ENCODE measurements at places on chromosomes 13 and 19.

GRCh38 chr19:40163541-40164129, 27.6 kb upstream of the MAP3K10 start:
- DNase-seq: no peak

DNA sequence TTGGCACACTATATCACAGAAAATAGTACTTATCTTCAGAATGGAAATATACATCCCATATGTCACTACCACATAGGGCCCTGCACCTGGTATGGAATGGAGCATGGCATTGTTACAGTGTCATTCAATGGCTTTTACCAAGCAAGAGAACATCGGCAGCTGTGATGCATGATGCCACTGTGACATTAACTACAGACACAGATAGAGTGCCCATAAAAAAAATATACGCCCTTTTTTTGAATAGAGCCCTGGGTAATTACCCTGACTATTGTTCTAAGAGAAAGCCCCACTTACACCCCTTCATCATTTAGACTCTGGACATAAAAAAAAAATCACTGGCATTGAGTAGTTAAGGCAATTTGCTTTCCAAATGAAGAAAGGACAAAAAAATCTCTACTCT, 320.3 kb downstream of the DNAJC15 start:
- no peak for DNase-seq

- no peak for DNase-seq
These were observed 16.9 kb downstream of the KCTD15 start for GRCh38 chr19:33813391-33814101.

GRCh38 chr19:45243144-45243732, 2.0 kb downstream of the EXOC3L2 start:
- no peak for DNase-seq

DNA sequence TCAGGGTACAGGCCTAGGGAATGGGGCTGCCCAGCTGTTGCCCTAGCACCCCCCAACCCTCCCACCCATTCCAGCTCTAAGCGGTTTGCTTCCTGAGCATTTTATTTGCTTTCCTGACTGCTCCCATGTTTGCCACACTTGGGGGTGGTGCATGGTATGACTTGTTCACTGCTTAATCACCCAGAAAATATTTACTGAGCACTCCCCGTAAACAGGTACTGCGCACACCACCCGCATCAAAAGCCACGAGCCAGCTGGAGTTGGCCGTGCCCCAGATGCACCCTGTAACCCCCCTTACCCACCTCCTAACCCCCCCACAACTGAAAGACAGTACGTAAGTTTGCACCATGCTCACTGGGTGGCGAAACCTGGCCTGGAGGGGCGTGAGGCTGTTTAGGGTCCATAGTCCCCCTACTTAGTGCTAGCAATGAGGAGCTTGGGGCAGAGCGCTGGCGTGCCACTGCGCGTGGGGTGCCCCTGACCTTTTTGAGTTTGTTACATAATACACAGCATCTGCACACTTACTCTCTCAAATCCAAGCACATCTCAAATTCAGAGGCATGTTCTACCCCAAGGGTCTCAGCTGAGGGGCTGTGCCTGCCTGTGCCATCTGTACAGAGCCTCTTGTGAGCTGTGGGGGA, 29.8 kb downstream of the DPF1 start:
- peak; percentile 90 for DNase-seq

DNA sequence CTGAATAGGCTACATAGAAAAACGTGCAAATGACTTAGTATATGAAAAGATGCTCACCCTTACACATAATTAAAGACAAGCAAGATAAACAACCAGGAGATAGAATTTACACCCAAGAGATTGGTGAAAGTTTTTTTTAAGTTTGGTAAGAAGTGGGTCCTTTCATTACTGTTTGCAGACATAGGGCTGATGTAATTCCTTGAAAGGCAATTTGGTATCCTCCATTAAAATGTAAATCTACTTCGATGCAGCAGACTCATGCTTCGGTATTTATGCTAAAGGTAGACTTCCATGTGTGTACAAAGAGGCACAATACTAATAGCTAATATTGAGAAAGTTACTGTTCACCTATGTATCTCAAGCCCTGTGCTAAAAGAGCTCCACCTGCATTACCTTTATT, 33.5 kb downstream of the CNMD start:
- no peak for DNase-seq

GRCh38 chr13:93001866-93002461, 224.6 kb upstream of the GPC6 start:
- no peak for DNase-seq

- no peak for DNase-seq
These were observed 79.4 kb downstream of the MAP4K1 start for GRCh38 chr19:38538386-38538785.

GRCh38 chr13:51276636-51277035, 54.4 kb downstream of the FAM124A start:
- DNase-seq: no peak

DNA sequence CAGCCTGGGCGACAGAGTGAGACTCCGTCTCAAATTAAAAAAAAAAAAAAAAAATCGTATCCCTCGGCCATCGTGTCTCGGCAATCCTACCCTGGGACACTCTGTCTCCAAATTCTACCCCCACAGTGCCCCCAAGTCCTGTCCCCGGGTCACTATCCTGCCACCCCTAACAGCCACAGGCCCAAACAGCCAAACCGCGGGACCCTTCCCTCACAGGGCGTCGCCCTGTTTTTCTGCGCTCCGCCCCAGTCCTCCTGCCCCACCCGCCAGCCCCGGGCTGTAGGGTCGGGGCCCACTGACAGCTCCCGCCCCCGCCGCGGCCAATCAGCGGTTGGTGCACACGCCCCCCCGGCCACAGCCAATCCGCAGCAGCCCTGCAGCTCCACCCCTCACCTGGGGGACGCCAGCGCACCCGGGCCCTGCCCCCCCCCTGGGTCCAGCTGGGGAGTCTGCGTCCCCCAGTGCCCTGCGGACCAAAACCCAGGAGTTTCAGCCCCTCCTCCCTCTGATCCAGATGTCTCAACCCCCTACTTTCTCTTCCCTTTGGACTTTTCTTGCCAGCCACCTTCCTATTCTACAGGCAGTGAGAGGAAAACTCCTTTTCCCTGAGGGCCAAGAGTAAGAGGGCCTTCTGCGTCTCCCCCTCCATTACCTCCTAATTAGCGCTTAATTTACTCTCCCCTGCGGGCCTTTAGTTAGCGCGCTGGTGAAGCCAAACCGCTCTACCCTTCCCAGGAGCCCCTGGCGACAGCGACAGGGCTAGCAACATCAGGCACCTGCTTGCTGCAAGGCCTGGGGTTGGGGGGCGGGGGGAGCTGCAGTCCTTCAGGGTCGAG, 1.5 kb upstream of the BCAT2 start:
- DNase-seq: peak; percentile 88

GRCh38 chr13:25762795-25763377, 288.9 kb downstream of the SHISA2 start:
- DNase-seq: no peak

- DNase-seq: no peak
These were observed 6.0 kb downstream of the GPI start for GRCh38 chr19:34370983-34371382.

DNA sequence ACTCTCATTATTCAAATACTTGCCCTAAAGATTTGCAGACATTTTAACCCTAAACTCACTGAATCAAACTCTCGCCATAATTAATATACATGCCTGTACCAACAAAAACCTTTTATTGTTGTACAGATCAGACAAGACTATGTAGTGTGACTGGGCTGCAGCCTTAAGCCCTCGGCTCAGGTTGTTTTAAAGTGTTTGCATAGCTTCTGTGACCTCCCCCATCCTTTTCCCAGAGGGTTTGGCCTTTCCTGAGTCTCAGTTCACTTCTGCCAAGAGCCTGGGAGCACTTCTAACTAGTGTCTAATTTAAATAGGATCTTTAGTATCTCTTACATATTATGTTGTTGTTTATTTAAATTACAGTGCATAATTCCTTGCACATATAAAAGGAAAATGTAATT, 158.2 kb downstream of the HS6ST3 start:
- no peak for DNase-seq

GRCh38 chr19:35164418-35164817, 9.9 kb downstream of the FXYD5 start:
- no peak for DNase-seq

DNA sequence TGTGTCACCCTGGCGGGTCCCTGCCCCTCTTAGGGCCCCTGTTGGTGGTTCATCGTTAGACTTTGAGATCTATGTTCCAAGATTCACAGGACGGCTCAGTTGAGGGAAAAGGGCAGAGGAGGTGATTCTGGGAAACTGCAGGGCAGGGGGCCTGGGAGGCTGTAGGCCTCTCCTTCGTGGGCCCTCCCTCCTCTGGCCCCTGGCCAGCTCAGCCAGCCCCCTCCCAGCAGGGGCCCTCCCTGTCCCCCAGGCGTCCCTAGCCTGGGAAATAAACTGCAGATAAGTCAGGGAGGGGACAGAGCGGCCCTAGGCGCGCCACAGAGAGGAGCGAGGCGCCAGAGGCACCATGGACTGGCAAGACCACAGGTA, 6.5 kb downstream of the HIF3A start:
- DNase-seq: no peak

- DNase-seq: no peak
These were observed 1022.0 kb downstream of the EFNB2 start for GRCh38 chr13:105513448-105513847.

DNA sequence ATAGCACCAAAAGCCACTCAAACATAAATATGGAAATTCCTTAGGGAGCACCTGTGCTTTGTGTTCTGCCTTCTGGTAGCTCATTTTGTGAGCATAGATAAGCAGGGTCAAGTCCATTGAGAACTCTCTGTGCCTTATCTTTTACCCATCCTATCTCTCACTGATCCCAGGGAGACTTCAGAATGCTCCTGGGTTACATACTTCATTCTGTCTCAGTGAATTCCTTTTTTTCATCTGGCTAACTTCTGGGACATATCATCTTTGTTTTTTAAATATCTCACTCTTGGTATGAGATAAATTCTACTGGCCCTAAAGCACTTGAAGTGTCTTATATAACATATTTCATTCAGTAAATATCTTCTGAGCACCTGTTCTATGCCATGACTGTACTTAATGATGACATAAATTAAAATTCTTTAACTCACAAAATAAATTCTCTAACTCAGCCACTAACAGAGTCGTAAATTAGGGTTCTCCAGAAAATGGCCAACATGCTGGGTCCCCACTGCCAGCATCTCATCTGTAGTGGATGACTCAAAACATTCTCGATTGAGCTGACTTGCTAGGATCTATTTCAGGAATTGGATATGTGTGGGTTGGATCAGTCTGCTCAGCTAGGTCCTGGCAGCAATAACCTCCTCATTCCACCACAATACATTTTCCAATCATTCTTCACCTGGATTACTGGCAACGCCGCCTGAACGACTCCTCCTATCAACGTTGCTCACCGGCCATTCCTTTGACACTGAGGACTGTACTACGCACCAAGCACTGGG, 170.2 kb downstream of the FOXO1 start:
- DNase-seq: no peak

GRCh38 chr13:79988573-79988972, 352.4 kb downstream of the SPRY2 start:
- no peak for DNase-seq

GRCh38 chr19:30085394-30085793, 143.4 kb downstream of the URI1 start:
- DNase-seq: no peak

- DNase-seq: no peak
These were observed 66.9 kb upstream of the TM9SF2 start for GRCh38 chr13:99434258-99434788.

- DNase-seq: no peak
These were observed 1.5 kb upstream of the C5AR2 start for GRCh38 chr19:47330466-47330869.

GRCh38 chr19:50854636-50855410, at the start of gene KLK3:
TSS of gene KLK3 (plus strand) at chr19:50854915. CDS start at chr19:50854956, 41 bp downstream.
- no peak for DNase-seq

GRCh38 chr13:79531542-79532254, 50.7 kb downstream of the NDFIP2 start:
- no peak for DNase-seq

DNA sequence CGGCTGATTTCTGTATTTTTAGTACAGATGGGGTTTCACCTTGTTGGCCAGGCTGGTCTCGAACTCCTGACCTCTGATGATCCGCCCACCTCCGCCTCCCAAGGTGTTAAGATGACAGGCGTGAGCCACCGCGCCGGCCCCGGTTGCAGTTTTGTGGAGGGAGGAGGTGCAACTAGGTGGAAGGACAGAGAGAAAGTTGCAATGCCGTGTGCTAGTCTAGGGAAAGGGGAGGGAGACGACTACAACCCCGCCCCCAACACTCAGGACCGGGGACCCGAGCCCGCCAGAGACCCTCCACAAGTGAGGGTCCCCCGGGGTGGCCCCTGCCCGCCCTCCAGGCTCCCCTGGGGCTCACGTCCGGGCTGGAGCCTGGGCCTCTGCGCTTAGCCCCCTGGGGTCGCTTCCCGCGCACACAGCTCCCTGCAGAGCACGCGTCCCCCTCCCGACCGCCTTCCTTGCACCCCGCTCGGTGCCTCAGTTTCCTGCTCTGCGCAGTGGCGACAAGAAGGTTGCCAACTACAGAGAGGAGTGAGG, 1.2 kb upstream of the ARID3A start:
- DNase-seq: no peak

- no peak for DNase-seq
These were observed 916.6 kb downstream of the DIAPH3 start for GRCh38 chr13:59247171-59247570.

DNA sequence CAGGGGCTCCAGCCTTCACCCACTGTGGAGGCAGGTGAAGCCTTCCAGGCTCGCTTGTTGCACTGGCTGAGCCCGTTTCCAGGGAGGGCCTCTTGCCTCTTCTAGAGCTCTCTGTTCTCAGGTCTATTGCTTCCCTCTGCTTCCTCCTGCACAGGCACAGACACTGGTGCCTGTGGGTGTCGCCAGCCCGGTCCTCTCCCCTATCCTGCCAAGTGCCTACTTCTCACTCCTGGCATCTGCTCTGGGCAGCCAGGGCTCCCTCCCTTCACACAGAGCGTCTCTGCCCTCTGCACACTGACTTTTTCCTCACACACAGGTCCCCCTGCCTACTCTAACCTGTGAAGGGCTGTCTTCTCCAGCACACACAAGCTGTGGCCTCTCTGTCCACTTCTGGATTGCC, 60.3 kb downstream of the SLC7A9 start:
- no peak for DNase-seq

DNA sequence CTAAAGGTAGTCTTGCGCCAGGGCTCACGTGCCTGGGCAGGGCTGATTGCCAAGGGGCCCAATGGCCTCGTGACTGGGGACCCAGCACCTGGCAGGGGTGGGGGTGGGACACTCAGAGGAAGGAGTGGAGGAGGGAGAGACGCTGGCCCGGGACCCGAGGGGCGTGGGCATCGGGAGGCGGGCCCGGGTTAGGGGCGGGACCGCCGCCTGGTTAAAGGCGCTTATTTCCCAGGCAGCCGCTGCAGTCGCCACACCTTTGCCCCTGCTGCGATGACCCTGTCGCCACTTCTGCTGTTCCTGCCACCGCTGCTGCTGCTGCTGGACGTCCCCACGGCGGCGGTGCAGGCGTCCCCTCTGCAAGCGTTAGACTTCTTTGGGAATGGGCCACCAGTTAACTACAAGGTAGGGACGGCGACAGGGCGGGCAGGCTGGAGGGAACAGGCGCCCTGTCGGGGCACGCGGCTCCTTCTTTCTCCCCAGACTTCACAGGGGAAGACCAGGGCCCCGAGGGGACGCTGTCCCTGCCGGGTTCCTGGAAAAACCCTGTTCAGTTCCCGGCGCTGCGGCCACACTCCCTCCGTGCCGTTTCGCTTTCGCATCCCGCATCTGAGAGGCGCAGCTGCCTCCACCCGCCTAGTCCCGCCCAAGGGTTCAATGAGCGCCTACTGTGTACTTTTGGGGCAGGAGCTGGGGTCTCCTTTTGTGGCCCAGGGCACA, at the start of gene IFI30:
Gene IFI30 (plus strand): TSS at position 242 of the 717 bp plus-strand sequence. CDS start 29 bp downstream, at position 271.
- peak; percentile 81 for DNase-seq

All from NCI-H2171 (cell line).